ENCODE measurements at places on chromosomes 2 and 18.

DNA sequence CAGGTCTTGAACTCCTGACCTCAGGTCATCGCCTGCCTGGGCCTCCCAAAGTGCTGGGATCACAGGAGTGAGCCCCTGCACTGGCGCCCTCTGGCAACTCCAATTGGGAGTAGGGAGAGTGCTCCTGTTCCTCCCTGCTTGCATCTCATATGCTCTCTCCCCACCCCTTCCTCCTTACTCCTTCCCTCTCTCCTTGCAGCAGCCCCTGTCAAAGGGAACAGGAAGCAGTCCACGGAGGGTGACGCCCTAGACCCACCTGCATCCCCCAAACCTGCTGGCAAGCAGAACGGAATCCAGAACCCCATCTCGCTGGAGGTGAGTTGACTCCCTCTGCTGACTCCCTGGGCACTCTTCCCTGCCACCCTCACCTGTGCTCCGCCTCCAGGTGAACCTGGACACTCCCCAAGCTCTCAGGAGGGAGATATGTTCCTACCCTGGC is 10.7 kb downstream of the ARID5A start:
- DNase-seq: no peak

- no peak for DNase-seq
Measured at GRCh38 chr2:49621016-49621415, 466.7 kb upstream of the FSHR start.

- no peak for DNase-seq
Measured at GRCh38 chr2:103734911-103735310, 973.1 kb downstream of the TMEM182 start.

GRCh38 chr2:230874876-230875275 is 10.1 kb downstream of the ITM2C start:
- DNase-seq: no peak

DNA sequence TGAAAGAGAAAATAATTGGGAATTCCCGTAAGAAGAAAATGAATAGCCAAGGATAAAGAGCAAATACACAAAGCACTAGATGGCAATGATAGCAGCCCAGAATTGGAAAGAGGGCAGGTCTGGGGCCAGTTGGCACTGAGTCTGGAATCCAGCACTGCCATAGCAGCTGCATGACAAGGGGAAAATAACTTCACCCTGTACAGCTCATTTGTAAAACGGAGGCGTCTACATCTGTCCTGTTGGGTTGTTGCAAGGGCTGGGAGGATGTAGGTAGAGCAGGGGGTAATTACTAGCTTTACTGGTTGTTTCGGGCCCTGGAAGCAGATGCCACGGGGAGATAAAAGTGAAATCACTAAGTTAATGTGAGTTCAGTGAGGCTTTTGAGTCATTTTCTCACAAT is 110.0 kb upstream of the RASGRP3 start:
- peak; percentile 88 for DNase-seq

DNA sequence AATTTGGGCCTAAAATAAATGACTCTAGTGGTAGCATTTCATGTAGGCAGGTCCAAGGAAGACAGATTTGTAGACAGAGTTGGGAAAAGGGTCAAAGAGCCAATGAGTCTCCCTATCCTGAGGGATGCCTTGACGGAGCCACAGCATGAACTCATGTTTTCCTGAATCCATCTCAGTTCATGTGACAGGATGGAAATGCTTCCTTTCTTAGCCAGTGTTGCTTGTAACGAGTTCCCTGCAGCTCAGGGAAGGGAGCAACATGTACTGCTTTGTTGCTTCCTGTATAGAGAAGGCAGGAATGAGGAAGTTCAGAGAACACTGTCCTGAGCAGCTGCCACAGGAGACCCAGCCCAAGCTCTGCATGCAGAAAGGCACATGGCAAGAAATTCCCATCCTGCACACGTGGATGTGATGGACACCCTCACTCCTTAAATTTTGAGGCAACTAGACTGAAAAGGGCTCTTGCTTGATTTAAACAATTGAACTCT is 27.9 kb downstream of the TMEM17 start:
- peak; percentile 61 for DNase-seq

DNA sequence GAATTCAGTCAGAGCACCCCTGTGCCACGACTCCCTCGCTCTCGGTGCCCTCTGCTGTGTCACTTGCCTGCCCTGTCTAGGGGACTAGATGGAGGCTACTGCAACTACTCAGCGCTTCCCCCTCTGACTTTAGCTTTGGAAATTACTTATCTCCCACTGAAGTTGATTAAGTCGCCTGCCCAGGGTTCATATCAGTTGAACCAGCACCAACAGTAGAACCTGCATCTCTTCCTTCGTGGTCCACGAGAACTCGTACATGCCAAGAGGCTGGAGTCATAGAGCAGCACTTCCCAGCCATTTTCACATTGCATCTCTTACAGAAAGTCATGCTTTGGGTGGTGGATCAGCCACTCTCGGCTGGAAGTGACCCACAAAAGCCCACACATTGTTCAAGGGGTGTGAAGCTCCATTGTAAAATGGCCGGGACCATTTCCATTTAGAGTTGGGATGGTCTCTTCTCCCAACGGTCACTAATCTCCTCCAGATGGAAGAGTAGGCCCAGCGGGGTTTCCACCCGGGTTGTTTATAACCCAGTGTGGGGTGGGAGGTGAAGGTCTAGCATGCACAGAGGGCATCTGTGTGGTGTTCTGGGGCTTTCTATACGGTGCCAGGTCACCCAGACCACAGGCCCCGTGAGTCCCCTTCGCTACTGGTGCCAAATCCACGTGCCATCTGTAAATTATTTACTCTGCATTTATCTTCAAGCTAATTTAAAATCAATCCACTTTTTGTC is 38.0 kb downstream of the STEAP3 start:
- DNase-seq: no peak

All from LHCN-M2 (cell line).